ENCODE measurements at places on chromosomes 3 and 15.
A peak's percentile ranks its signal among the peaks of the same experiment; 100 is the strongest.

GRCh38 chr3:158313338-158313927, 203.5 kb downstream of the RSRC1 start:
- peak; percentile 2 for DNase-seq

GRCh38 chr3:178284181-178284580, 252.1 kb upstream of the KCNMB2 start:
- DNase-seq, result no peak

- no peak for DNase-seq
These were observed 24.1 kb downstream of the PIGB start for GRCh38 chr15:55343168-55343567.

DNA sequence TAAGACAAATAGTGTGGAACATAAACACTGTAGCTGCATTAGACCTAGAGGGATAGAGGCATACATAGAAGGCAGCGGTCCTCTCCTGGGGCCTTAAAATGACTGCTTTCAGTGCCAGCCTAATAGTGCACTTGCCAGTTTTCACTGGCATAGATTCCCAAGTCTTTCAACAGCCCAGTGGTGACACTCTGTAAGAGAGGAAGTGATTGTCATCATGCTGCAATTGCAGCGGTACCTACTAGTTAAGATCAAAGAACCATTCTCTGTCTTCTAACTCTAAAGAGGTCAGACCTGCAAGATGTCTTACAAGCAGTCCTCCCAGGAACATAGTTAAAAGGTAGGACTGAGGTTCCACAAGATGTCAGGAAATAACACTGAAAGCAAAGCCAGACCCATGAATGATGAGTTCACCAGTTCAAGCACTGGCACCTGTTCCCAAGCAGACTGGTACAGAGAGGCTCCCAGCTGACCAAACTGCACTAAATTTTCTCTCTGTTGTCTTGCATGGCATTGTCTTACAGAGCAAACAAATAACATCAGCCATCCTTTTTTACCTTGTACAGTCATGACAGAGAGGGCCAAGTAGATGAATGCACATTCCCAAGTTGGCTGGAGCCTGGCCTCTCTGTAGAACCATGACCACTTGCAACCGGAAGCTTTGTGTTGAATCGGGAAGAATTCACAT, 100.5 kb upstream of the SKOR1 start:
- DNase-seq, result no peak

GRCh38 chr3:97983933-97984491, 11.8 kb upstream of the RIOX2 start:
- DNase-seq, result no peak

GRCh38 chr3:170414202-170414663, 4.4 kb upstream of the CLDN11 start:
- DNase-seq, result peak; percentile 10

- DNase-seq, result no peak
These were observed 144.7 kb upstream of the ABHD17C start for GRCh38 chr15:80550219-80550907.

- no peak for DNase-seq
These were observed 72.1 kb upstream of the RARB start for GRCh38 chr3:25355998-25356397.

GRCh38 chr3:42007785-42008184, 45.9 kb upstream of the ULK4 start:
- no peak for DNase-seq

DNA sequence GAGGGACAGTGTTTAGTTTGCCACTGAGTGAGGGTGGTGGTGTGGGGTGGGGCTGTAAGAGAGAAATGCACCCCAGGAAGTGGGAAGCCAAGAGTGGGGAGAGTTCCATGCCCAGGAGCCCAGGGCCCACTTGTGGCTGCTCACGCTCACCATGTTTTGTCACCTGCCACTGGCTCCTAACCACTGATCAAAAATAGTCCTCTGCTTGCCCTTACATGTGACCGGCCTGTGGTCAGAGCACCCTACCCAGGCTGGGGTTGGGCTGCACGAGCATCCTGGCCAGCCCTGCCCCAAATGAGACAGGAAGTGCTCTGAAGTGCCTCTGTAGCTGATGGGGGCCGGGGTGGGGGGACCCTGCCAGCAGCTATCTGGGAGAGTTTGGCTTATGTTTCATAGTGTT, 216.3 kb downstream of the RPLP1 start:
- DNase-seq, result no peak

DNA sequence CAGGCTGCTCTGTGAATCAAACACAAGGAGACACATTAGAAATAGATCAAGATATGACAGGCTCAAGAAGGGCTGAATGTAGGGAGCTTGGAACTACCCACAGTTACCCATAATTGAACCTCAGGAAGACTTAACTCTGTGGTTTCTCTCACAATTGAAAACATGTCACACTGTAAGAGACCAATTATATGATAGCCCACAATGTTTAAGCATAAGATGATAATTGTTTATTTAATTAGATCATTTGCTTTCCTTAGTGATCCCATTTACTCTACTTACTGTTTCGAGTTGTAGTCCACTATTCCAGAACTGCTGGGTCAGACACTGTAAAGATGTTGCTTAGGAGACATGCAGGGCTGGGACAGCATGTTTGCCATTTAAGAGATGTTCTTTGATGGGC, 201.3 kb upstream of the RARB start:
- DNase-seq, result no peak

DNA sequence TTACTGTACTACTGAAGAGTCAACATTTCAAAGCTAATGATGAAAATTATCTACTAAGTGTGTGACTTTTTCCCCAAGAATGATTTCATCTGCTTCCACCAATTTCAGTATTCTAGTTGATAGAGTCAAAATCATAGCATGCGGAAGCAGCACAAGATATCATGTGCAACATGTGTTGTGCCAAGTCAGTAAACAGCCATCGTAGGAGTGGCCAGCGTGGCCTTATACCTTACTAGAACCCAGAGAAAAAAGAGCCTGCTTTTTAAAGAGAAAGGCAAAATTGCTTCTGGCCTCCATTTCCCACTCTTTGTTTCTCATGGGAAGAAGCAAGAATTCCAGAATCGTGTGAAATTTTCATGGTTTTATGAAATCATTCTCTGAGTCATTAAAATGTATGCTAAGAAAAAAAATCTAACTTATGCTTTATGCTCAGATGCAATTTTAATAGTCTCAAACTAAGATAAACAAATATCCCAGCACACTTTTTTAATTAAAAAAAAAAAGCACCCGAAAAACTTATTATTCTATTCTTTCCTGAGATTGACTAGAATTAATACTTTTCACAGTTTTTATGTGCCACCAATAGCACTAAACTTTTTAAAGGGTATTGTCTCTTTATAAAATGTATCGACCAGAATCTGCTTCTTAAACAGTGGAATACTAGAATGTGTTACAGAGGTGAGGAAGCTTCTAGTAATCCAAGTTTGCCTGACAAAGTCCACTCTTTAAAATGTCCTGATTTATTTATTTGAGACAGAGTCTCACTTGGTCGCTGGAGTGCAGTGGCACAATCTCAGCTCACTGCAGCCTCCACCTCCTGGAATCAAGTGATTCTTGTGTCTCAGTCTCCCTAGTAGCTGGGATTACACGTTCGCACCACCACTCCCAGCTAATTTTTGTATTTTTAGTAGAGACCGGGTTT, 87.3 kb downstream of the MBNL1 start:
- no peak for DNase-seq

- DNase-seq, result no peak
These were observed 130.8 kb downstream of the HCN4 start for GRCh38 chr15:73237910-73238309.

DNA sequence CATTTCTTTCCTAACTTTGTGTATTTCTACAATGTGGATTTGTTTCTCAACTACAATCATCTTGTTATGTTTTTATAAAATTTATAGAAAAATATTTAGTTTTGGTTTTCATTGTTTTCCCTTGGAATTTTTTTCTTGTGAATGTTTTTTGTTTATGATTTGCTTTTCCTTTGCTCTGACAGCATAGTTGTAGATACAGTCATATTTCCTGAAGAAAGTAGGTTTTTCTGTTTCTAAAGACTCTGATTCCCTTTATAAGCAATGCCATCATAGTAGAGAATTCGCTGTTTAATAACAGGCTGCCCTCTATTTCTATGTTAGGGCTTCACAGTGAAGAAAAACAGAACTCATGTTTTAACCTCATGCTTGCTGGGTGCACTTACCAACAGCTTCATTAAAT, 482.3 kb downstream of the ZBBX start:
- DNase-seq, result no peak

DNA sequence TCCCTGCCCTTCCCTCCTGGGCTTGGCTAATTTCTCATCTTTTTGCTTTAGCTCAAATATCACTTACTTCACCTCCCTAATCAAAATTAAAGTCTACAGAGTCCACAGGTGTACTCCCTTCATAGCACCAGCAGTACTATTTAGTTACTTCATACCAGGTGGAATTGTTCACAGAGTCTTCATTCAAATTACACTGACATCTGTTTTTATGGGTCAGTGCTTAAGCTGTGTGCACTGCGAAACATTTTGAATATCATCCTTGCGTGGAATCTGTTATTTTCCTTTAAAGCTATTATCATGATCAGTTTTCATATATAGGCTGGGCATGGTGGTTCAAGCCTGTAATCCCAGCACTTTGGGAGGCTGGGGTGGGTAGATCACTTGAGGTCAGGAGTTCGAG, 2.7 kb upstream of the SERF2 start:
- DNase-seq, result no peak

DNA sequence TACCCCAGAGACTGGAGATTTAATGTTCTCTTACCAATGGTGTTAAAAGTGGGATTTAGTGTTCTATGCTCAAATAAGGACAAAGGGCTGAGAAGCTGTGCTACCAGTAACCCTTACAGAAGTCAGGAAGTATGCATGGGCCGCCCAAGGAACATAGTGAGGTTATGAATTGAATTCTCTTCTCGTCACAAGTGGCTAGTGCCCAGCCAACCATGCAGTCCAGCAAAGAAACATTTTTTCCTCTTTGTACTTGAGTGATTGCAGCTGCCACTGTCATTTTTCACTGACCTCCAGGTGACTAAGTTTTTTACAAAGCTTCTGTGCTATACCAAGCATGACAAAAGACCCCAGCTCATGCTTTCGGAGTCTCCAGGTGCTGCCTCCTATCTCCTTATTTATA, 110.6 kb upstream of the DCBLD2 start:
- no peak for DNase-seq

DNA sequence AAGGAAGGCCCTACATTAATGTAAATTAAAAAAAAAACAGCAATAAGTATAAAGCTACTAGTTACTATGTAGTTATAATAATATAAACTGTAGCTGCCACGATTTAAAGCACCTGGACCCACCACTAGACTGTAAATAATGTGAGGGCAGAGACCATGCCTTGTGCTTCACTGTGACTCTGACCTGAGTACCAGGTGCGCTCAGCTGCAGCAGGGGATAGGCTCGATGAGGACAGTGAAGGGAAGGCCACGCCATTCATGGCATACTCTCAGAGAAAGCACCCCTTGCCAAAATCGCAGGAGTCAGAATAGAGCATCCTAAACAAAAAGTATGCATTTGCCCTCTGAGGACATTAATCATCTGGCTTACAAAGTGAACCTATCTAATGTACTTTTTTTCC, 5.1 kb downstream of the FSTL1 start:
- no peak for DNase-seq

GRCh38 chr3:125403789-125404188, 28.7 kb upstream of the ZNF148 start:
- no peak for DNase-seq

Measured in NCI-H1048 (cell line).